ENCODE measurements at places on chromosomes 16 and 17.

GRCh38 chr16:75921281-75921680 lies 195.0 kb upstream of the CPHXL start:
- no peak for DNase-seq

DNA sequence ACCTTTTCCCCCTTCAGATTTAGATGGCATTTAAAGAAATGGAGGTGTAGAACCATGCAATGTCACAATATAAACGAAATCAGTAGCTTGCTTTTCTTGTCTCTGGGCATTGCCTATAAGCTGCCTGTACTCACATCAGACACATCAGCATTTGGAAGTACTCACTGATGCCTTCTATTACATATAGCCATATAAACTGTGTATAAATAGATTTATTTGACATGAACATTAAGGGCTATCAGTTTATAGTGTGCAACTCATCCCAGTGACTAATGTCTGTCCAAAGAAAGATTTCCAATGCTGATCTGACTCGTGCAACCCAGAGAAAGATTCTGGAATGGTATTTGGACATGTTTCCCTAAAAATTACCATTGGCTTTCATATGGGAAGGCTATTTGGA lies 417.9 kb upstream of the MAF start:
- DNase-seq = no peak

DNA sequence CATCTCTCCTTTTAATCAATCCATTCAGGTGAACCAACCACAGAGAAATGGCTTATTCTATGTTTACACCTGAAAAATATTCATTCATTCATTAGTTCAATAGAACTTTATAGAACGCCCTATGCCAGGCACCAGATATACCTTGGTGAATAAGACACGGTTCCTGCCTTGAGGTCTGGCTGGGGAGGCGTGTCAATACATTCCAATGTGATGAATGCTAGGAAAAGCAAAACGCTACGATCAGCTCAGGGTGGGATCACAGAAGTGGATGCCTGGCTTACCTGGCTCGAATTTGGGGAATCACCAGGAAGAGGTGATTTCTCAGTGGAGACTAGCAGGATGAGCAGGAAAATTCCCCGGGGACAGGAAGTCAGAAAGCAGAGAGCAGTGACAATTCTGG lies 17.5 kb upstream of the WFIKKN2 start:
- no peak for DNase-seq

- DNase-seq = no peak
These were observed 61.7 kb downstream of the SMPD3 start for GRCh38 chr16:68386628-68387027.

DNA sequence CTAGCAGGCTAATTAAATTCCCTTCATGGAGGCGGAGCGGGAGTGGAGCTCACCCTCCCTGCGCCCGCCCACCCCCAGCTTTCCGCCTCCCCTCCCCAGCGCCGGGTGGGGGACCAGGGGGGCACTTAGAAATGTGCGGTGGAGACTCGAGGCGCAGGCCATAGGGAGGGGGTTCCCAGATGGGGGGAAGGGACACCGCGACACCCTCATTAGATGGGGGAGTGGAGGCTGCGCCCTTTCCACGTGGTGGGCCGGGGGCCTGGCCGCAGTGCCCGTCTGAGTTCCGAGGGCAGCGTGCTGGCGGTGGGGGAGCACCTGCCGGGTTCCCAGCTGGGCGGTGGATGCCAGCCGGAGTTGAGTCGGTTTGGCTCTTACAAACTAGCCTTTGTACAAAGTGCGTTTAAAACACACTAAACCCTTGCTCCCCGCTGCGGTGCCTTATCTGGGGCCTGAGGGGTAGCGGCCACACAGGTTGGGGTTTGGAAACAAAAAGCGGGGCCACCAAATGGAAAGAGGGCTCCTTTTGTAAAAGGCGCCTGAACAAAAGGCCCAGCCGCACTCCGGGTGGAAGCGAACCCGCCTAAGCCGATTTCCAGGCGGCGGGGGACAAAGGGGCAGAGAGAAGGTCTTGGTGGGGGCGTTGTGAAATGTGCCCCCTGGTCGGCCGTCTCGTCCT lies 1.4 kb downstream of the GSE1 start:
- DNase-seq = no peak

DNA sequence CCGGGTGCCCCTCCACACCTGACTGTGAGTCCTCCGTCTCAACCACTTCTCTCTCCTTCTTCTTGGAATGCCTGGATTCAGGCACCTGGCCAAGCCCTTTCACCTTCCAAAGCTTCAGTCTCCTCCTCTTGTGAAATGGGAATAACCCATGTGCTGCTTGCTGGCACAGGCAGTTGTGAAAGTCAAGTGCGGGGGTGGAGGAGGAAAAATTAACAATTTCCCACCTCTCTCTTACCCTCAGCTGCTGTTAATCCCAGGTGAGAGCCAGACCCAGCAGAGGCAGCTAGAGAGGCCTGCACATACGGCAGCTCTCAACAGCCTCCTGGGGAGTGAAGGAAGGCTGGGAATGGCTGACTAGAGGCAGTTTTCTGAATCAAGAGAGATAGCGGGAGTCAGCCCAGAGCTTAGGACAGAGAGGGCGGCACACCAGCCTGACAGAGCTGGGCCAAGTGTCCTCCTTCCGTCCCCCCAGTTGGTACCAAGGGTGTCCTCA lies 77.9 kb upstream of the LGALS9 start:
- no peak for DNase-seq

DNA sequence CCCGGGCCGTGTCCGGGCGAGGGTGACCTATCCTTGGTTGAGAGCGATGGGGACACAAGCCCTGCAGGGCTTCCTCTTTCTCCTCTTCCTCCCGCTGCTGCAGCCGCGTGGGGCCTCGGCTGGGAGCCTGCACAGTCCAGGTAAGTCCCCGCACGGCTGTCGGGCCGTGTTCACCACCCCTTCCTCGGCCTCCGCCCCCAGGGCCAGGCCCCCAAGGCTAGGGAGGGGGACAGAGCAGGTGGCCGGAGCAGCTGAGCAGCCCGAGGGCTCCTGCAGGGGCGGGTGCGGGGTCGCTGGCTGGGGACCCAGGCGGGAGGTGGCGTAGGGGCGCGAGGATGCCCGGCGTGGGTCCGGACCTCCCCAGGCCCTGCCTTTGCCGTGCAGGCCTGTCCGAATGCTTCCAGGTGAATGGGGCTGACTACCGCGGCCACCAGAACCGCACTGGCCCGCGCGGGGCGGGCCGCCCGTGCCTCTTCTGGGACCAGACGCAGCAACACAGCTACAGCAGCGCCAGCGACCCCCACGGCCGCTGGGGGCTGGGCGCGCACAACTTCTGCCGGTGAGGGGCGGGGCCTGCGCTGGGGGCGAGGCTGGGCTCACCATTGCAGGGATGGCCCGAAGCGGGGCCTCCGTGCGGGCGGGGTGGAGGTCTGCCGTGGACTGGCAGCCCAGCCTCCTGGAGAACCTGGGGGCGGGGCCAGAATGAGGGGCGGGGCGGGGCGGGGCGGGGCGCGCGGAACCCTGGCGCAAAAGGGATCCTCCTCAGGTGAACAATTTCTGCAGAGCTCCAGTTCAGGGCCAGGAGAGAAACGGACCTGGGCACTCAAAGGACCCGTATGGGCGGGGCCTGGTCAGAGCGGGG lies 631 bp downstream of the KREMEN2 start:
- DNase-seq = no peak

DNA sequence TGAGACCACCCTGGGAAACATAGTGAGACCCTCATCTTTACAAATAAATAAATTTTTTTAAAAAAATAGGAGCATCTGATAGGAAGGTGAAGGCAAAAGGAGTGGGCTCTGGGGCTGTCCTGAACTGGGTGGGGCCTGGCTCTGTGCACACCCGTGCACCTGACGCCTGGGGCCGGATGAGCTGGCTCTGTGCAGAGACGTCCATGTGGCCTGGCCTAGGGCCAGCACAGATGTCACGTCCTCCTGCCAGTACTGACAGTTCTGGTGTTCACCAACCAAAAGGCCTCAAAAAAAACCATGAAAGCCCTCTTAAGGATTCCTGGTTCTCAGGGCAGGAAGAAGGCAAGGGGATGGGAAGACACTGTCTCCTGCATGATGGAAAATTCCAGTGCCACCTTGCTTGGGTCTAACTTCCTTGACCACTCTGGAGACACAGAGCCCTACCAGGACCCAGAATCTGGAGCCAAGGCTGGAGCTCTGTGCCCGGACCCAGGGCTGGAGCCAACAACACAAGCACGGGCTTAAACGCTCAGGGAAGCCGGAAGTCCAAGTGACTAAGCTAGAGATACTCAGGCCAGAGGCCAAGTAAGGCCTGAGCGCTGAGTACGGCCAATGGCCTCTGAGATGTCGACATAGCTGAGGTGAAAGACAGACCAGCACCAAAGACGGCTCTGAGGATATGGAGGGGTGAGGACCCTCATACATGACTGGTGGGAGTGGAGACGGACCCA lies 32.9 kb downstream of the COPRS start:
- no peak for DNase-seq

All from right renal cortex interstitium (tissue), 3 donors.